Fibroblast of skin of back (primary cell): ENCODE measurements at places on chromosomes 3 and 15.

- DNase-seq, result no peak
Observed at GRCh38 chr3:170257145-170257544, 34.9 kb downstream of the PRKCI start.

GRCh38 chr3:172376881-172377280 lies 71.4 kb downstream of the GHSR start:
- no peak for DNase-seq

DNA sequence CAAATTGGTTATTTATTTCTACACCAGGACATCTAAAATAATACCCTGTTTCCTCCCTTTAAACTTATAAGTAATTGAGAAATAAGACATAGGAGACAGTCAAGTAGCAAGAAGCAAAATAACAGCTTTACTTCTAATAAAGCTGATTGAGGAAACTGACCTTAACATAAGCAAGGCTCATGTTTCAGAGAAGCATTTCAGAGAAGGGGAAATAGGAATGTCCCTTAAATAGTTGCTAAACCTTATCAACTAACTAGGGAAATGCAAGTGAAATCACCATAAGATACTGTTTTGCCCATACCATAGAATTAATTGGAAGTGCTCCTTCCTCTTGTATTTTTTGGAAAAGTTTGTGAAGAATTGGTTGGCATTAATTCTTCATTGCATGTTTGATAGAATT lies 84.9 kb downstream of the B3GALNT1 start:
- no peak for DNase-seq

DNA sequence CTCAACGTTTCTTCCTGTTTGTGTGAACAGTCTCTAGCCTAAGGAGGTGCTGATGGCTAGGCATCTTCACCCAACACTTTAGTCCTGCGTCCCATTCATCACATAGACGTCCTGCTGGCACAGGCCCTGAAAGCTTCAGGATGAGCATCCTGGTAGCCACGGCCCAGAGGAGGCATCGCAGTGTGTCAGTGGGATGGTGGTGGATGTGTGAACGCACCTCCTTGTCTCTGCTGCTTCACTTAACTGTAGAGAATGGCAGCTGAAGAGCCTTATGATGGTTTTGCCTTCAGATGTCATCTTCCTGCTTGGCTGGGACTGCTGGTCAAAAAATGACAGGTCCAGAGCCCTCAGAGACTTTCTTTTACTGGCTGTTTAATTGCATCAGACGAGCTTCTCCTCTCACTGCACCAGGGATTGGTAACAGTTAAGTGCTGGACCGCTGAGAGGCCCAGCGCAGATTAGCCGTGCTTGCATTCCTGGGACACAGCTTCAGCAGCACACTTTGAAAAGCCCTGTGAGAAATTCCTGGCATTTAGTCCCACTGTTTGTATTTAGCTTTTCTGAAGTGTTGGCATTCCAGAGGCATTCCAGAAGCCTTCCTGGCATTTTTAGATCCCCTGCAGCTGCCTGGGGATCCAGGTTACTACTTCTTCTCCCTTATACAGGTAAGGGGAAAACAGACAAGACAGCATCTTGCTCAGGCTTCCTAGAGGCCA lies 132.4 kb upstream of the PLXNA1 start:
- peak; percentile 89 for DNase-seq

GRCh38 chr15:33278816-33279612 lies 31.8 kb upstream of the RYR3 start:
- peak; percentile 97 for DNase-seq

DNA sequence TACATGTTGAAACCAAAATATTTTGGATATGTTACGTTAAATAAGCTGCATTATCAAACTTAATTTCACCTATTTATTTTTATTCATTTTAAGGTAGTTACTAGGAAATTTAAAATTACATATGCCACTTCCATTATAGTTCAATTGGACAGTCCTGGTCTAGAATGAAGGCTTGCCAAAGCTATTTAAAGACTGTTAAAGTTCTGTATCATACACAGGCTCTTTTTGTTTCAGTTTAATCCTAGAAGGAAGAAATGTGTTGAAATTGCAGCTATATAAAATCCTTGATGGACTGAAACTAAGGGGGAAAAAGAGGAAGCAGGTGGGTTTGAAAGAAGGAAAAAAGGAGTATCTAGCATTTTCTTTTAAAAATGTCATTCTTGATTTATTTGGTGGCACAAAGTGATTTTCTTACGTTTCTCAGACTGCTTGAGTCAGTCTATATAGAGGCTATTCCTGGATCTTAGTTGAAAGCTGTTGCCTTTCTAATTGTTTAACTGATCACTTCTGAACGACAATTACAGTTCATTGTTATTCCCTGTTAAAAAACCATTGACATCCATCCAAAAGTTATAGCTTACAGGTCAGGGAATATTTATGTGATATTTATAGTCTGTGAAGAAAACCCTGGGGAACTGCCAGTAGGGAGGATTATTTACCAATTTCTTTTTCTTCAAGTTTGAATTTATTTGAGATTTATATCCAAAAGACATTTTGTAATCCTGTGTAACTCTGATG lies 195.0 kb downstream of the RORA start:
- DNase-seq, result no peak

DNA sequence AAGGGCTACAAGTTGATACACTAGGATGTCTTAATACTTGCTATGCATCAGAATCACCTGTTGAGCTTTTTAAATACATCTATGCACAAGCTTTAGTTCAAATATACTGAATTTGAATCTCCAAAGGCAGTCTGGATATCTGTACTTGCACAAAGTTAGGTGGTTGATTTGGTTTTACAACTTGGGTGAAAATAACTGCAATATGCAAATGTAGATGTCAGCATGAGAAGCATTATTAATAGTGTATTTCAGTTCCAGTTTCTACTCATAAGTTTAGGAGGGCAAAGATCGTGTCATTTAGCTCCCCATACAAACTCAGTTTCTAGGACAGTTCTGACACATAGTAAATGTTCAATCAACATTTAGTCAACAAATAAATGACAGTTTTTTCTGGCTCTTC lies 25.6 kb downstream of the IQCB1 start:
- no peak for DNase-seq
